HS-27A (cell line): ENCODE measurements at places on chromosomes 6 and 20.

- DNase-seq = no peak
These were observed 126.7 kb downstream of the UNC5CL start for GRCh38 chr6:40912158-40912946.

GRCh38 chr6:4638641-4639040 is 137.6 kb upstream of the CDYL start:
- no peak for DNase-seq

DNA sequence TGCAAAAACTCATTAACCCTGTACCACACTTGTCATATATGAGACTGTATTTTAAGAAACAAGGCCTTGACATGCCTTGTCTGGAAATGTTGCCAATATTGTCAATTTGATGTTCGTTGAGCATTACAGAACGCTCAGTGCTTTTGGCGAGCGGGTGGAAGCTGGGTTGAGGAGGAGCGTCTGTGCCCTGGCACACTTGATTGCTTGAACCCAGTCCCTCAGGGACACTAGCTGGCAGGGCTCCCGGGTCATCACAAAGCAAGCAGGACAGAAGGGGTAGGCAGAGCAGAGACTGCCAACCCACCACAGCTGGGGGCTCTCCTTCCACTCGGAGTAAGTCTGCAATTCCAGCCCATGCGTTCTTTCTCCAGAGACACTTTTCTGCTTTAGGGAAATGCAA is 286.3 kb downstream of the KHDC1L start:
- DNase-seq = no peak

GRCh38 chr20:45484676-45485075 is 15.1 kb downstream of the WFDC2 start:
- DNase-seq = no peak

- no peak for DNase-seq
These were observed 18.0 kb downstream of the AIG1 start for GRCh38 chr6:143078468-143079324.

DNA sequence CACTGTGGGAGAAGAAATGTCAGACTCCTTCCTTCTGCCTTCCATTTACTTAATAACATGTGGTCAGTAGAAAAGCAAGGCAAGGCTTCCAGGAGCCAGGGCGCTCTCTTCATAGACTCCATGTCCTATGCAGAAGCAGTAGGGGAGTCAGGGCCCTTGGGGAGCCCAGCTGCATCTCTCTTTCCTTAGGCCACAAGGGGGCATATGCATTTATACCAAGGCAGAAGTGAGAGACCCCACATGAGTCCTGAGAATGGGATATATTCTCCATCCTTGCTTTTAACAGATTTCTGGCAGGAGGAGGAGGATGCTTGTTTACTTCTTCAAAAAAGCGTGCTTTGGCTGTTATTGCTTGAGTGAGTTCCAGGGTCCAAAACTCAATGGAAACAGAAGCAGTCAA is 198.5 kb downstream of the HIVEP2 start:
- DNase-seq = no peak

GRCh38 chr6:167984144-167984719 is 13.2 kb upstream of the KIF25 start:
- DNase-seq = no peak

DNA sequence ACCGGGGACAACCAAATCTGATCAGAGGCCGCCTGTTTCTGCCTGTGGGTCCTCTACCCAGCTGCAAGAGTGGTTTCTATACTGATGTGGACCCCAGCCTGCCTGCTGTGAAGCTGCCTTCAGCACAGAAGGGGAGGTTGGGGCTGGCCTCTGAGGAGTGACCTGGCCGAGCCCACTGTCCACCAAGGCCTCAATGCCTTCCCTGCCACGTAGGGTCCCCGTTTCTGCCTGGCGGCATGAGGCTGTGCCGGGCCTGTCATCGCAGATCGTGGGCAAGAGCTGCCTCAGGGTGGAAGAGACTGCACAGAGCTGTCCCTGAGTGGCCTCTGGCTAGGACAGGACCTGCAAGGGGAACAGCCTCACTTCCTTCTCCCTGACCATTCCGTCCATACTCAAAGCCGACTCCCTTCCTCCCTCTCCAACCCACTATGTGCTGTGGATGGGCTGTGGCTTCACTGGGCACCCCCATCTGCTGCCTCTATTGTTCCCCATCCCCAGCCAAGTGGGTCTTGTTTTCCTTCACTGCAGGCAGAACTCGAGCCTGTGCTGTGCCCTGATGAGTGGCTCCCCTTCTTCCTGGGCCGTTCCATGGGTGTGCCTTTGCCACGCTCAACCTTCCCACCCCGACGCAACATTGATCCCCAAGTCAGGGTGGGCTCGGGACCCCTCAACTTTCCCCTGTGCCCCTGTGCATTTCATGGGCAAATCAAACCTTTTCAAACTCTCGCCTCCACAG is 60.3 kb downstream of the ERMARD start:
- no peak for DNase-seq

DNA sequence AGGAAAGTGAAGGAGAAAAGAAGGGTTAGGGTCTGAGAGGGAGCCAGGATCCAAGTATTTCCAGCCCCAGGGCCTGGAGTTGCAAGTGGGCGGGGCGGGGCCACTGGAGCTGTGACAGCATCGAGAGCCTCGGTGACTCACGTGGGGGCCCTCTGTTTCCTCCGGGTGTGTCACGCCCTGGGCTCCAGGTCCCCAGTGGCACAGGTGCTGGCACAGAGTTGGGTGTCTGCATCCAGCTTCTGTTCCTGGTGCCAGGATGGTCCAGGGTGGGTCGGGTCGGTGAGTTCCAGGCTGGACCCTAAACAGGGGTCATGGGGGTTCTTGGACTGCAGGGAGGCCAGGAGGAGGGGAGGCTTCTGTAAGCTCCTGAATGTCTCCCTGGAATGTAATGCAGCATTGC is 16.7 kb downstream of the RAET1L start:
- no peak for DNase-seq
